ENCODE measurements at places on chromosomes 11 and 22.

DNA sequence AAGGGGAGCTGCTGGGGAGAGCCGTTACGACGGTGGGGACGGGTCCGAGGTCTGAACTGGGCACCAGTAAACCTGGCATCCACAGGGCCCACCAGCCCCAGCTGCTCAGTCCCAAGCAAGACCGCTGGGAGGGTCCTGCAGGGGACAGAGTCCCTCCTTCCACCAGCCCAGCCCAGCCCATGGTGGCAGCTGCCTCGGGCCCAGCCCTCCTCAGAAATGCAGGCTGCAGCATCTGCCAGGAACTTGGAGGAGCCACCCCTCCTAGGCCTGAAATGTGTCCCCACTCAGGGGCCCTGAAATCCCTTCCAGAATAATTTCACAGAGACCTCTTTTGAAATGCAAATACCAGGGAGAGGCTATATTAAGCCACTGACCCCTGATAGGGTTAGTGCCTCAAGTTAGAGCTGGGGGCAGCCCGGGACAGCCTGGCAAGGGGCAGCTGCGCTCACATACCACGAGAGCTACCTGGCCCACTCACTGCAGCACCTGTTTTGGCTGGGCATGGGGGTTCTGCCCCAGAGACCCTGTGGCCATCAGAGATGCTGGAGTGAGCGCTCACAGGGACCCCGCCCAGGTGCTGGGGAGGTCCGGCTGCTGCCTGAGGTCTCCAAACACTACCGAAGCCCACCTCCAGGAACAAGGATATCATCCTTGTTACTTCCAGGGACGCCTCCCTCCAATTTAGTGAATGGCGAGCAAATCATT is 53.1 kb downstream of the CELSR1 start:
- DNase-seq, result no peak

- no peak for DNase-seq
These were observed 24.0 kb downstream of the RAB30 start for GRCh38 chr11:83047515-83048225.

GRCh38 chr11:94379613-94380012 is 21.6 kb downstream of the GPR83 start:
- no peak for DNase-seq

DNA sequence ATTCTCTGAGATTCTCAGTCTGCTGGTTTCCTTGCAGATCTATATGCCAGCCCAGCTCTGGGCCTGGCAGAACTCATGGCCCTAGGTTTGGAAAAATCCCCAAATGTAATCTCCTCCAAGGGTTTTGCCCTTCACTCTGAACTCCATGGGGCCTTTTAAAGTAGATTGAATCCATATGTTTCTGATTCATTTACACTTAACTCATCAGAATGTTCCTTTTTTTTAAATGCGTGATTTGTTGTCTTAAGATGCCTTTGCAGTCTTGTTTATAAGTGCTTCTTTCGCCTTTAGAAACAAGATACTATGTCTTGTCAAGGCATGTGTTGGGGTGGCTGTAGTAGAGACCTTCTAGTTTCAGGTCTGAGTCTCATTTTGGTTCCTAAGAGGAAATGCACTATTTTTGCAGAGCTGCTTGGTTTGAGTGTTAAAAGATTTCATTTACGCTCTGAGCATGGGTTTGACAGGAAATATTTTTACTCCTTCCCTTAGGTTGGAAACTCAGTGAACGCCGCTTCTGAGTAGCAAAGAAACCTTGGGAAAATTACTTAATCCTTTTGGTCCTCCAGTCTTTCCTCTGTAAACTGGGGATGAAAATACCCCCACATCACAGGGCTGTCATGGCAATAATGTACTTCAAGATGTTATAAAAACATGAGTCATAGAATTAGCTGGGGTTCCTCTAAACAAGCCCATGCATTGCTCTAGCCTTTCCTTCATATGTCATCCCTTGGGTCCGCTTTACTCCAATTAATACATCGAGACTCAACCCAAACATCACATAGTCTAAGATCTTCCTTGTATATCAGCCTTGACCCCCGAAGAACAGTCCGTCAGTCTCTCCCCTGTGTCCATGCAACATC is 83.5 kb downstream of the SNX19 start:
- DNase-seq, result no peak

GRCh38 chr11:118908901-118909618 is 16.7 kb downstream of the BCL9L start:
- no peak for DNase-seq

DNA sequence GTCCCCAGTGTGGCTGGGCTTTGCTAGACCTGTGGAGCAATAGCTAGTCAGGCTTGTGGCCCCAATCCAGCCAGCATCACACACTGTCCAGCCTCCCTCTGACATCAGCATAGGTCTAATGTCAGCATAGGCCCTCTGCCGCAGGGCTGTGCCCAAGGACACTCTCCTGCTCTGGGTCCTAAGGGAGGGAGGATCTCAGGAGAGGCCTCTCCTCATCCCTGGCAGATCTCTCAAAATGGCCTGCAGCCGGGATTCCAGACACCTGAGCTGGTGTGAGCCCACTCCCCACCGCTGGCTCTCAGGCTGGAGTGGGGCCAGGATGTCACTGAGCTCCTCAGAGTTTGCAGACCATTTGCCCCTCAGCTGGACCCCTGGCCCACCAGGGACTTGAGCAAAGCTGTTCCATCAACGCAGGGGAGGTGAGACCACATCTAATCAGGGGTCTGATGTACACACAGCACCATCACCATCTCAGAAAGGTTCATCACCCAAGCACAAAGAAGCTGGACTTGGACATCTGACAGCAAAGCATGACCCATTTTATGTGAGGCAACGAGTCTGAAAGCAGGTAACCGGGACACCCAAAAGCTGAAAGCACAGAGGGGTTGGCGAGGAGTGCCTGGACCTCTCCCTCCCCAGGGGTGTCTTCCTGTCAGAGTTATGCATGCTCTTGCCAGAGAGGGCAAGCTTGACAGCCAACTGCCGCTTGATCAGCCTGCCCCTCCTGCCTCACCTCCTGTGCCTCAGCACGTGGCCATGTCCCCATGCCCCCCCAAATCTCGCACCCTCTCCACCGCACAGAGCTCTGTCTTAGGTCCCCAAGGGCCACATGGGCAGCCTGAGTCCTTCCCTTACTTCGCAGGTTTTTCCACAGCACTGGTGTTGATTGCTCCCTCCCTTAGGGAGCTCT is 69.7 kb upstream of the SEPTIN5 start:
- no peak for DNase-seq

DNA sequence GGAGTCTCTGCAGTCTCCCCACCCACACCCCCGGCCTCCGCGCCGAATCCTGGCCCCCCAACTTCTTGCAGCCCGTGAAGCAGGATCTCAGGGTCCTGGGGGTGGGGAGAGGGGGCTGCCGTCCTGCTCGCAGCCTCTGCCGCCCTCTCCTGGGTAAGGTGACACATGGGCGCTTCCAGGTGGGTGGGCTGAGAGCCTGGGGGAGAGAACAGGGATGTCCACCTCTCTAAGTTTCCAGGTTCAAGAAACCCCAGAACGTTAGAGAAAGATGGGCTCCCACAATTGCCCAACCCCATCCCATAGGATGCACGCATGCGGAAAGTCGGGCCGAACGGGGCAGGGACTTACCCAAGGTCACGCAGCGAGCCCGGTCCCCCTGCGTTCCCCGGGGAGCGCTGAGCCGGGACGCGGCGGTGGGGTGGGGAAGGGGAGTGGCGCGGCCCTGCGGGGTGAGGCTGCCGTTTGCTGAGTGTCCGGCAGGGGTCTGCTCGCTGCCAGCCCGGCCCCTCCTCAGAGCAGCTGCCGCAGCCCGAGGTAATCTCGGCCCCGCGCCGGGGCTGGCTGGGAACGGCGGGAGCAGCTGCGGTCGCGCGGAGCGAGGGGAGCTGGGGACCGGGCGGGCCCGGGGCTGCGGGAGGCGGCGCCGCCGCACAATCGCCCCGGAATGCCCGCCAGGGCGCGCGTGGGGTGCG is 705 bp upstream of the CAPN1 start:
- DNase-seq, result peak; percentile 35

DNA sequence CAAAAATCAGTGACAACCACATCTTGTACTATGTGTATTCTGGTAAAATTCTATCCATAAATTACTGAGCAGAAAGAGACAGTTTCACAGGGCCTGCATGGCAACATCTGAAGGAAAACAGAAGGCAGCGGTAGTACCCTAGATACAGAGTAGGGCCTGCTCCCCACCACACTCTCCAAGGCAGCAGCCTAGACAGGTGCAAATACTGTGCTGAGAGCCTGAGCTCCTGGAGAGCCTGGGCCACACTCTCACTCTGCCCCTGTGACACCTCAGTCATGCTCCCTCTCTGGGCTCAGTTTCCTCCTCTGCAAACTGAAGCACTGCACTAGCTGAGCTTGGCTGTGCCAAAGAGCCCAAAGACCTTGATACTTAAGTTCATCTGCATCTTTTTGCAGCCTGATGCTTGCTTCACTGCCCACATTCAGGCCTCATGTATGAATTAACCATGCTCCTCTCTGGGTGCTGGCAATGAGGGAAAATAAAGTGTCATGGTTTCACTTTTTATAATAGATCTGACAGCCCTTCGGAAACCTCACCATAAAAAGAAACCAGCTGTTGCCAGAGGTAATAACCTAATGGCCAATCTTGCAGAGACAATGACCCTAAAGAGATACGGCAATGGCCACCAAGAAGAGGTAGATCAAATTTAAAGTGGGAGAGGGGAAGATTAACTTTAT is 104.7 kb downstream of the PLEKHA7 start:
- DNase-seq, result peak; percentile 53

All from activated CD4-positive, alpha-beta T cell treated with anti-CD3 and anti-CD28 coated beads, Interleukin-2, Interleukin-4, amounts not matched to agents 100 ng/mL and 50 ng/mL, durations not matched to agents 16 hours and 8 hours (primary cell).